ENCODE measurements at places on chromosomes 1 and 21.
A peak's percentile ranks its signal among the peaks of the same experiment; 100 is the strongest.

- H3K4me1 ChIP-seq: no peaks in the 10 kb centered on the region
- no peak overlapping the region for H3K27ac ChIP-seq
- no peaks in the 10 kb centered on the region for H3K36me3 ChIP-seq
- H3K27me3 ChIP-seq: no peaks in the 10 kb centered on the region
Measured at GRCh38 chr1:222071387-222071786, 329.5 kb upstream of the DUSP10 start.

- no peaks in the 10 kb centered on the region for H3K36me3 ChIP-seq
- no peaks in the 10 kb centered on the region for H3K27me3 ChIP-seq
- H3K4me3 ChIP-seq: no peak overlapping the region
- H3K4me1 ChIP-seq: peaks cover 33% of the 10 kb centered on the region
- no peak overlapping the region for H3K27ac ChIP-seq
Measured at GRCh38 chr1:175219774-175220173, 27.2 kb upstream of the KIAA0040 start.

- no peak overlapping the region for H3K4me3 ChIP-seq
- no peak overlapping the region for H3K27ac ChIP-seq
- H3K36me3 ChIP-seq: no peaks in the 10 kb centered on the region
- H3K4me1 ChIP-seq: no peaks in the 10 kb centered on the region
- H3K27me3 ChIP-seq: no peaks in the 10 kb centered on the region
Measured at GRCh38 chr1:170273291-170274130, 127.8 kb downstream of the NTMT2 start.

DNA sequence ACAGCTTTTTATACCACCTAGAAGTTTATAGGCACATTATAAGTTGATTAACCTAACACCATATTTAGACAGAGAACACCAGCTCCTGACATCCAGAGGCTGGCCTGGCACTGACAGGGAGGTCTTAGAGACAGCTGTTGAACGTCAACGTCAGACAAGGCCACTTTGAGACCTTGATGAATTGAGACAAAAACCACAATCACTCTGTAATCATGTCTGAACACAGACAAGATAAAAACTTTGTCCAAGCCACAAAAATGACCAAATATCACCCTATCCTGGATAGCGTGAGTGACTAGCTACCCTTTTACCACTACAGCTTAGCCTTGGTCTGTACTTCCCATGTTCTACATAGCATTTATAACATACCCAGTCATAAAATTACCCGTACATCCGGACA, 403.6 kb upstream of the CHRM3 start:
- H3K4me1 ChIP-seq: no peaks in the 10 kb centered on the region
- no peak overlapping the region for H3K4me3 ChIP-seq
- H3K36me3 ChIP-seq: no peaks in the 10 kb centered on the region
- no peak overlapping the region for H3K27ac ChIP-seq

DNA sequence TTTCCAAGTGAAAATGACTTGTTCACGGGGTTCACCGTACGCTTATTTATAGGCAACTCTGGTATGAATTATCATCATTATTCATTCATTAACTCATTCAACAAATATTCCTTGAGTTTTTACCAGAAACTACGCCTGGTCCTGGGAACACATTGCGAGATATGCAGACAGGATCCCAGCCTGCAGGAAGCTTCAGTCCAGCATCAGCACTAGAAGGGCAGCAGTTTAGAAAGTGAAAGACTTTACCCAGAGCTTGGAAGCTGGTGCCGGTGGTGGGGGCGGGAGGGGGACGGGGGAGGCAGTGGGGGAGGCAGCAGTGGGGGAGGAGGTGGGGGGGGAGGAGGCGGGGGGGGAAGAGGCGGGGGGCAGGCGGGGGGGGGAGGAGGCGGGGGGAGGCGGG, 55.9 kb downstream of the SETD4 start:
- H3K4me3 ChIP-seq: no peak overlapping the region
- H3K27me3 ChIP-seq: no peaks in the 10 kb centered on the region
- no peak overlapping the region for H3K27ac ChIP-seq
- no peaks in the 10 kb centered on the region for H3K36me3 ChIP-seq
- H3K4me1 ChIP-seq: no peaks in the 10 kb centered on the region

DNA sequence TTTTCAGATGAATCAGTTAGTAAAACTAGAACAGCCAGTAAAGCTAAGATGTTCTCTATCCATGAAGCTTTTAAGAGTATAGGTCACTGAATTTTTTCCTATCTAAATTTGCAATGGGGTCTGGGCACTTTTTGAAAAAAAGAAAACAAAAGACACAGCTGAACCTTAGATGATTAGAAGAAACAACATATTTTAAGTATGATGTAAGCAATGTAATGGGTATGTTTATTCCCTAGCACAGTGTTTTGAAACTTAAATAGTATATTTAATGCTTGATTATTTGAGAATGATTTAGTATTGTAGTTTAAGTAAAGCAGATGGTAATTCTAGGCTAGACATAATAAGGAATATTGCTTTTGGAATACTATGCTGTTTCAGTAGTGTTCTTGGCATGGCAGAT, 36.2 kb downstream of the KCTD3 start:
- H3K27ac ChIP-seq: no peak overlapping the region
- peaks cover 4% of the 10 kb centered on the region for H3K4me1 ChIP-seq
- no peaks in the 10 kb centered on the region for H3K27me3 ChIP-seq
- peaks cover 15% of the 10 kb centered on the region for H3K36me3 ChIP-seq
- no peak overlapping the region for H3K4me3 ChIP-seq

DNA sequence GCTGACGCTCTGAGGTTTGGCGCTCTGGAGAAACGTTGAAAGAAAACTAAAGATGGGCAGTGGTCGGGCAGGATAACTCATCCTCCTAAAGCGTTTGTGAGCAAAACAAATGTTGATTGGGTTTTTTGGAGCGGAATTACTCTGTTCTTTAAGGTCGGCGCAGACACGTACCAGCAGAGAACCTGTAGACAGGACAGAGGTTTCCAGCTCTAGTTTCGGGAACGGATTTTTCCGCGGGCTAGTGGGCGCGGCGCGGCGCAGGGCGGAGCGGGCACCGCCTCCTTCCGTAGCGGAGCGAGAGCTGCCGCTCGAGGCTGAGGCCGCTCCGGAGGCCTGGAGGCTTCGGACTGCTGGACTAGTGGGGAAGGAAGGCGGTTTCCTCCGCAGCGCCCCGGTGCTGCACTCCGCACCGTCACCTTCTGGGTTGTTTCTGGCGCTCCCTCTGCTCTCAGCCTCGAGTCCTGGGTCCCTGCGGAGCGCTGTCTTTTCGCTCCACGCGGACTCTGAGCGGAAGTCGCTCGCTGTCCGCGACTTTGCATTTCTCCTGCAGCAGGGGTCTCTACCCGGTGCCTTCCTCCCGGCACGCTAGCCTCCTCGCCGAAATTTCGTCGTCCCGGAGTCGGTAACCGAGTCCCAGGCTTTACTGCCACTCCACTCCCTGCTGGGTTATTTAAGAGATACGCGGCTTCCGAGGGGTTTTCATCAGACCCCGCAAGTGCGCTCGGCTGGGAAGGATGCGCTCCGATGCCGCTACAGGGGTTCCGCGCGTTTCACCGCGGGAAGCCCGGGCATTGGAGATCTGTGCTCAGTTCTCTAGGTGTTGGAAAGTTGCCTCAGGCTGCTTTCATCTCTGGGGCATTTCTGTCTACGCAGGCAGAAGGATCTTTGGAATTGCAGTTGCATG, 7.0 kb downstream of the FOXD2 start:
- no peaks in the 10 kb centered on the region for H3K36me3 ChIP-seq
- no peak overlapping the region for H3K4me3 ChIP-seq
- H3K4me1 ChIP-seq: peaks cover 16% of the 10 kb centered on the region
- no peak overlapping the region for H3K27ac ChIP-seq

DNA sequence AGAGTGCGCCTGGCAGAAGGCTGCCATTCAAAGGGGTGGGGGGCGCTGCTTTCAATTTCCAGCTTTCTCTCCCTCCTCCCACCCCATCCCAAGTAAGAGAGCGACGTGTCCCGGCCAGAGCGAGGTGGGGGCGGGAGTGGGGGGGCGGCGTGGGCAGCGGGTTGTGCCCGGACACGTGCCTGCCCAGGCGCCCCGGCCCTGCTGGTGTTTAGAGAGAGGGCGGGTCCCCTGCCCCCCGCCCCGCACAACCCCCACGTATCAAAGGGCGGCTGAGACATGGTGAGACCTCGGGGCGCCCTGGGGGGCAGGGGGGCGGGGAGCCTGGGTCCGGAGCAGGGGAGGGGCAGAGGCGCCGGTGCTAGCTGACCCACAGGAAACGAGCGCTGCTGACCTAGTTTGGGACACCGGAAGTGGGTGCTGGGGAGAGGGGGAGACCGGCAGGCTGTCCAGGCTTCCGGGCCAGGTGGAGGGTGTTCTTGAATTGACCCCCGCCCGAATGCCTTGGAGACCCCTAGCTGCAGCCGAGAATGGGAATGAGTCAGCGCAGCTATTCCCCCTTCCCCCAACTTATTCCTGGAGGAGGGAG, 1.3 kb downstream of the ZBTB7B start:
- peak; percentile 56 for DNase-seq
- peaks cover 60% of the 10 kb centered on the region for H3K4me1 ChIP-seq
- peak overlapping the region; percentile 85 for H3K27ac ChIP-seq
- H3K4me3 ChIP-seq: peak overlapping the region; percentile 94

GRCh38 chr1:247857069-247857984, at the start of gene TRIM58:
Gene TRIM58, plus strand, starts transcription at chr1:247857187. Its CDS starts 60 bp downstream, at chr1:247857247.
- H3K36me3 ChIP-seq: no peaks in the 10 kb centered on the region
- no peaks in the 10 kb centered on the region for H3K4me1 ChIP-seq
- no peak for DNase-seq
- H3K27me3 ChIP-seq: peaks cover 13% of the 10 kb centered on the region

Measured in large intestine (tissue), 12 donors.